ENCODE measurements at places on chromosomes 6 and 20. TPM values are rescaled to one million over a fixed set of nuclear protein-coding genes. Genes with fewer than 3 reads are reported as not detected.

The FAM209B gene
- total RNA-seq: 1.1 TPM

The TRIM40 gene
- not detected for total RNA-seq

The SEL1L2 gene
- total RNA-seq: not detected

The SEMG1 gene
- not detected for total RNA-seq

The SMLR1 gene
- not detected for total RNA-seq

The HSPA12B gene
- total RNA-seq: not detected

The HUS1B gene
- 0.87 TPM for total RNA-seq

The RSPH4A gene
- 0.40 TPM for total RNA-seq

The SPACA1 gene
- not detected for total RNA-seq

The EYA2 gene
- total RNA-seq: not detected

The AARS2 gene
- total RNA-seq: 21.3 TPM

The ABHD16A gene
- 25.7 TPM for total RNA-seq

The DCDC2 gene
- total RNA-seq: not detected

The TREM2 gene
- not detected for total RNA-seq

The BMP6 gene
- 1.7 TPM for total RNA-seq

The TTK gene
- total RNA-seq: 23.1 TPM

Measured in A375 (cell line).